ENCODE measurements at places on chromosomes 7 and 10.

- DNase-seq, result no peak
These were observed 15.0 kb downstream of the CXCL12 start for GRCh38 chr10:44369854-44370253.

GRCh38 chr7:80785276-80785675, 133.6 kb downstream of the SEMA3C start:
- no peak for DNase-seq

- DNase-seq, result no peak
These were observed 103.0 kb downstream of the PTEN start for GRCh38 chr10:87966459-87966858.

DNA sequence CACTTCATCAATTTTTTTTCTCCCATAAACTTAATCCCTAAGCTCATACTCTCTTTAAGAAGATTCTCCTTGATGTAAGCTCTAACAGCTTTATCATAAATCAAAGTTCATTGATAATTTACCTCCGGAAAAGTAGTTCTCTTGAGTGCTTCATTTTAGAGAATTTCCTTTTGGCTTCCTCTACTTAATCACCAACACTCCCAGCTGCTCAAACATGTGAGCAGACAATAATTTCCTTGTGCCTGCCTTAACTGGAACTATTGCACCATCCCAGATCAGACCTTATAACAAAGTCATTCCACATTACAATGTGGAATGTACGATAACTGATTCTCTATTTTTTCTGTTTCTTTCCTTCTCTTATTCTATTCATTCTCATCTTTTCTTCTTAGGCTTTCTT, 5.9 kb downstream of the FEZF1 start:
- DNase-seq, result no peak

GRCh38 chr10:88889559-88890337, 9.7 kb downstream of the STAMBPL1 start:
- no peak for DNase-seq

GRCh38 chr7:67448271-67448670, 451.6 kb downstream of the TYW1 start:
- no peak for DNase-seq

Data from NCI-H2081 treated with DMSO at 0.1 percent for 48 hours (cell line).